ENCODE measurements at places on chromosomes 16 and 17.

DNA sequence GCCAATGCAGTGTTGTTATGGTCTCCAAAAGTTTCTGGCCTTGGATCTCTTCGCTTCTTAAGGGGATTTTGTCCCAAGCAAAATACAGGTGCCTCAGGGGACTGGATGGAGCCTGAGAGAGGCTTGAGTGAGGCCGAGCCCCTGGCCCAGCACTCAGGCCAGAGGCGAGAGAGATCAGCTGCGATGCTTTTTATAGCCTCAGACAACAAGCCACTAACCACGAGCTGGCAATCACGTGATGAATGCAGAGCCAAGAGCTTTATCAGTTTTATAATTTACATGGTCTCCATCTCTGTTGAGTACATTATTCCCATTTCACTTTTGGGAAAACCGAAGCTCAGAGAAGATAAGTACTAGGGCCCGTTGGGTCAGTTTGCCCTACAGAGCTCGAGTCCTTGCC lies 360.0 kb upstream of the CDH5 start:
- DNase-seq, result no peak

DNA sequence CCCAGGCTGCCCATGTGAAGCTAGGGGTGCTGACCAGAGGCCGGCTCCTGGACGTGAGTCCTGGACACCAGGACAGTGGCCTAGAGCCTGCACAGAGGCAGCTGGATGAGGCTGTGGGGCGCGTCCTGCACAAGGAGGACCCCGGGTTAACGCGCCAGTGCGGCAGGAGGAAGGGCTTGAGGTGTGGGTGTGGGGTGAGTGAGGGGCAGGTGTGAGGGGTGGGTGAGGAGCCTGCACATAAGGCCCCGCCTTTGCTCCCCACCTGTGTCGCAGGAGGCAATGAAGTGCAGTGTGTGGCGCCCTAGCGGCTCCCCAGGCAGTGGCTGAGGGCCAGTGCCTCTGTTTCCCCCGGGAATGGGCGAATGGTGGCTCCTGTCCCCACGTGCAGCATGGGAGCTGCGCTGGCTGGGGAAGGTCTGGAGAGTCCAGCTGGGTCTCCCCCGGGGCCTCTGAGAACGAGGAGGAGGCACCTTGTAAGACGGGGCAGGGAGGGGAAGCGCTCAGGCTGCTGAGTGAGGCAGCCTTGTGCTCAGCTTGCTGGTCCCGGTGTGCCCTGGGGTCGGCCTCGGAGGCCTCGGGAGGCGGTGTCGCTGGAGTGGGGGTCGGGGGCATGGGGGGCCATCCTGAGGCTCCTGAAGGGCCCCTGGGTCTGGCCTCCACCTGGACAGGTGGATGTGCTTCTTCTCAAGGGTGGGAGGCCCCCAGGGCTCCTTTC lies 3.2 kb downstream of the CD7 start:
- DNase-seq, result no peak

- DNase-seq, result no peak
Observed at GRCh38 chr16:8776129-8776584, 21.3 kb downstream of the TMEM186 start.

- DNase-seq, result no peak
Observed at GRCh38 chr17:74088934-74089329, 114.5 kb upstream of the RPL38 start.

DNA sequence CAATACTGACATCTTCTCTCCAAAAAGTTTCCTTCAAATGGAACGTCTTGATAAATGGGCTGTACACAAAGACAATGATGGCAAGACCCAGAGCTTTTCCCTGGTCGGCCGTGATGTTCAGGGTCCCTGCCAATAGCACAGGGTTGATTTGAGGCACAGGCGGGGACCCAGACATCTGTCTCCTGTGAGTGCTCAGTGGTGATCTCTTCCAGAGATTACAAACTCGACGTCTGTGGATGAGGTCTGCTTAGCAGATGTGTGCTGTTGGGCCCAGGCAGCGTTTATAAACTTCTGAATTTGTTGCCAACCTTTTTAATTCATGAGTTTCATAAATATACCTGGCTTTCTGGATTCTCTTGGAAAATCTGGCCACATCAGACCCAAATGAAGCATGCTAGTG lies 14.9 kb downstream of the CPPED1 start:
- no peak for DNase-seq

- no peak for DNase-seq
Observed at GRCh38 chr16:1337486-1337885, 4.0 kb downstream of the BAIAP3 start.

- DNase-seq, result no peak
Observed at GRCh38 chr16:24834459-24835335, 11.1 kb upstream of the SLC5A11 start.

Measured in activated CD8-positive, alpha-beta memory T cell treated with anti-CD3 and anti-CD28 coated beads, Interleukin-2, amount 10 ng/mL, durations not matched to agents 7 days and 5 days (primary cell).